Adrenal gland (tissue), 19 donors: ENCODE measurements at places on chromosomes 6 and 20. TPM values are rescaled to one million over a fixed set of nuclear protein-coding genes. Genes with fewer than 3 reads are reported as not detected.

The ZKSCAN8 gene
- total RNA-seq: 14.0 TPM

- no peak for DNase-seq
- no peaks in the 10 kb centered on the region for H3K36me3 ChIP-seq
- no peak overlapping the region for H3K4me3 ChIP-seq
- no peaks in the 10 kb centered on the region for H3K4me1 ChIP-seq
Measured at GRCh38 chr6:17485946-17486345, 92.6 kb downstream of the CAP2 start.

GRCh38 chr6:50850223-50851048 lies 31.8 kb downstream of the TFAP2B start:
- H3K36me3 ChIP-seq: no peaks in the 10 kb centered on the region
- no peaks in the 10 kb centered on the region for H3K4me1 ChIP-seq
- H3K27ac ChIP-seq: no peak overlapping the region
- H3K27me3 ChIP-seq: peaks cover 53% of the 10 kb centered on the region
- H3K4me3 ChIP-seq: no peak overlapping the region

DNA sequence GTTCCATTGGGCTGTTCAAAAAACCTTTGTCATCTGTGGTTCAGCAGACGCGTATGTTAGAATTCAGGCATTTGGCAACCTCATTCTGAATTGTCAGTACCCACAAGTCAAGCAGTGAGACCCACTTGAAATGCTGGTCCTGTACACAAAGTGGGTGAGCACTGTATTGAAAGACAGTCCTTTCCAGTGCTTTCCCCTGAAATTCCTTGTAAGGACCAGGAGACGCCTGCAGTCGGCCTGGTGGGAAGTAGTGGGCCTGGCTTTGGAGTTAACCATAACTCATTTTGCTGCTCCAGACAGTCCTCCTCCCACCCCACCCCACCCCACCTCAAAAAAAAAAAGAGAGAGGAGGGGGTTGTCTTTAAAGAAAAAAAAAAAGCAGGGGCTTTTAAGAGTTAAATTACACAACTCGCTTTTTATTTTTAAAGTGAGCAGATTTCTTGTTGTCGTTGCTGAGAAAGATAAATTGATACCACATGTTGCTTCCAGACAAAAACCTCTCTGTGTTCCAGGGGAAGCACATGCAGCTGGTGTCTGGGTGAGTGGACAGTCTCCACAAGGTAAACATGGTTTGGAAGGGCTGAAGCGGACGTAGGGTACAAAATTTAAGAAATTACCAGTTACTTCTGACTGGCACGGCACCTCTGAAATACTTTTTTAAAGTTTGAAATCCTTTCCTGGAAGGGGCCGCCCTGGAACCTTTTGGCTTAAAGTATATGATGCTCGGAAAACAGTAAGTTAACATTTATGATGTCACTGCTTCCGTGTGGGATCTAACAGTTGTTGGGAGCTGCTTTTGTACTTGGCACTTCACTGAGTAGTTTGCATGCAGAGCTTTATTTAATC lies 95.3 kb downstream of the FOXO3 start:
- no peak overlapping the region for H3K4me3 ChIP-seq
- no peaks in the 10 kb centered on the region for H3K27me3 ChIP-seq
- no peak for DNase-seq
- H3K4me1 ChIP-seq: peaks cover 77% of the 10 kb centered on the region
- H3K27ac ChIP-seq: peak overlapping the region; percentile 73

GRCh38 chr6:160386869-160387530 lies 38.8 kb downstream of the SLC22A3 start:
- no peak for DNase-seq
- H3K4me3 ChIP-seq: no peak overlapping the region
- peaks cover 25% of the 10 kb centered on the region for H3K4me1 ChIP-seq
- no peaks in the 10 kb centered on the region for H3K36me3 ChIP-seq
- H3K27ac ChIP-seq: peak overlapping the region; percentile 49

DNA sequence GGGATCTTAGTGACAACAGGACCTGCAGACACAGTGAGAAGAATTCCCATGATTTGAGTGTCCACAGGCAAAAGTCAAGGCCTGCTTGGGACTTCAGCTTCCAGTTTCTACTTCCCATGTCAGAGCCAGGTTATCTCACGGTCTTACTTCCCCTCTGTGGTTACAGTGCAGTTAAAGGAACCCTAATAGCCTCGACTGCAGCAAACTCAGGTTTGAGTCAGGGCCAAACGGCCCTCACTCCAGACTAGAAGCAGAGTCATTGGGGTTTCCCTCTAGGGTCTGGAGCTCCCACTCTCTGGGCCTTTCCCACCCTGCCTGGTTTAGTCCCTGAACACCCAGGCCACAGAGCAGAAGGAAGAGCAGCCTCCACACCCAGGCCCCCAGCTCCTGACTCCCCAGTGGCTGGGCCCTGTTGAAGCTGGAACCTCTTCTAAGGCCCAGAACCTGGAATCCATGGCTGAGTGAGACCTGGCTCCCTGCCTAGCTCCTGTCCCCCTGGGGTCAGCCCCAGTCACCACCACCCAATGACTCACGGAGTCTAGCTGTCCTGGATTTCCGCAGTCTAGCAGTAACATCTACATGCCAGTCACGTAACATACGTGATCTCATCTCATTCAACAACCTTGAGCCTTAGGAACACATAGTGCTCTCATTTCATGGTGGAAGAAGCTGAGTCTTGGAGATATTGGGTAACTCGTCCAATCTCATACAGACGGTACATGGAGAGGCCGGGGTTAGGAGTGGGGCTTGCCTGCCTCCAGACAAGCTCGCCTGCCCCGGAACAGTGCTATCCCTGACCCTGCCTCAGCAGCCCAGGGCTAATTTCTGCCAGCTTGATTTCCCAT lies 9.2 kb upstream of the GHRH start:
- no peak for DNase-seq
- H3K4me1 ChIP-seq: no peaks in the 10 kb centered on the region
- H3K27me3 ChIP-seq: no peaks in the 10 kb centered on the region
- H3K36me3 ChIP-seq: no peaks in the 10 kb centered on the region

GRCh38 chr6:132261354-132261753 lies 139.9 kb downstream of the MOXD1 start:
- H3K27me3 ChIP-seq: no peaks in the 10 kb centered on the region
- no peak overlapping the region for H3K27ac ChIP-seq
- H3K36me3 ChIP-seq: no peaks in the 10 kb centered on the region
- no peak overlapping the region for H3K4me3 ChIP-seq

DNA sequence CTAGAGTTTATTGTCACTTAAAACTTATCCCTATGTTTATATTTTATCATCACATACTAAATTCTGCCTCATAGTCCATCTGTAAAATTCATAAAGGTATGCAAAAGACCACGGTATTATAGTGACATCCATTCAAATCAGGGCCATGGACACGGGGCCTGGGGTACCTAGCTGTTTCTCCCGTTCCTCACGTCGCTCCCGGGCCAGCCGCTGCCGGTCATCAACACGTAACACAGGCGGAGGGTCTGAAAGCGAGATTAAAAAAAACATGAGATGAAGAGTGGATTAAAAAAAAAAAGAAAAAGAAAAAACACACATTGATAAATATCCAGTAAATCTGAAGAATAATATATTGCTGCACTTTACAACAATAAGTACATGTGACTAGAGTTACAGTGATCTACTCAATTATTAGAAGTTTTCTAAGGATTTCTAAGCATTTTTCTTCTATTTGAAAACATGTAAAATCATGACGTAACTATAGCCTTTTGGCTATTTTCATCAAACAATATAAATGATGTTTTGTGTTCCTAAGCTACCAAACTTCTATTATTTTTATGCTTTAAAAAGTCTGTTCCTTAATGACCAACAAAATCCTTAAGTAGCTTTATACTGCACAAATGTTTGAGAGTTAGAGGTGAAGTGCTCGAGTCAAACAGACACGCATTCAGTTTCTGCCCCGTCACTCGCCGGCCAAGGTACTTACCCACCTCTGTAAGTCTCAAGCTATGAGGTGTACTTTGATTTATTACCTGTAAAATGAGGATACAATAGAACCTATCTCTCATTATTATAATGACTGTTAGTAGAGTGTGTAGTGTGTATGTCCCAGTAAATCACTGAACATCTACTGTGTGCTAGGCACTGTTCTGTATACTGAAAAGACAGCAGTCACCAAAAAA lies 122.1 kb upstream of the BCLAF1 start:
- H3K27ac ChIP-seq: no peak overlapping the region
- H3K4me3 ChIP-seq: no peak overlapping the region
- peaks cover 8% of the 10 kb centered on the region for H3K4me1 ChIP-seq

The HUS1B gene
- 2.4 TPM for total RNA-seq

DNA sequence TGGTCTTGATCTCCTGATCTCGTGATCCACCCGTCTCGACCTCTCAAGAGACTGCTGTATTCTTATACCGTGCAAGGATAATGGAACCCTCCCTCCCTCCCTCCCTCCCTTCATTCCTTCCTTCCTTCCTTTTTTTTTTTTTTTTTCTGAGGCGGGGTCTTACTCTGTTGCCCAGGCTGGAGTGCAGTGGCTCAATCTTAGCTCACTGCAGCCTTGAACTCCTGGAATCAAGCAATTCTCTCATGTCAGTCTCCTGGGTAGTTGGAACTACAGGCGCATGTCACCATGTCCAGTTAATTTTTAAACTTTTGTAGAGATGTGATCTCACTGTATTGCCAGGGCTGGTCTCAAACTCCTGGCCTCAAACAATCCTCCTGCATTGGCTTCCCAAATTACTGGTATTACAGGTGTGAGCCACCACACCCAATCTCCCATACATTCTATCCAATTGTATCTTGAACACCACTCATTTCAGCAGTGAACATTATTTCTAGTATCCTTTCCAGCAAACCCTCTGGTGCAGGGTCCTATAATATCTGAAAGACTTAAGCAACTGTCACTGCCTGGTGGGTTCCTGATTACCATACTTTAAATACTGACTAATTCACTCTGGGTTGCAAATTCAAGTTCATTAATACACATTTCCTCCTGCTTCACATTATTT lies 210.0 kb upstream of the ZNF217 start:
- no peaks in the 10 kb centered on the region for H3K4me1 ChIP-seq
- H3K36me3 ChIP-seq: no peaks in the 10 kb centered on the region
- no peak for DNase-seq
- no peak overlapping the region for H3K27ac ChIP-seq
- no peaks in the 10 kb centered on the region for H3K27me3 ChIP-seq
- H3K4me3 ChIP-seq: no peak overlapping the region

DNA sequence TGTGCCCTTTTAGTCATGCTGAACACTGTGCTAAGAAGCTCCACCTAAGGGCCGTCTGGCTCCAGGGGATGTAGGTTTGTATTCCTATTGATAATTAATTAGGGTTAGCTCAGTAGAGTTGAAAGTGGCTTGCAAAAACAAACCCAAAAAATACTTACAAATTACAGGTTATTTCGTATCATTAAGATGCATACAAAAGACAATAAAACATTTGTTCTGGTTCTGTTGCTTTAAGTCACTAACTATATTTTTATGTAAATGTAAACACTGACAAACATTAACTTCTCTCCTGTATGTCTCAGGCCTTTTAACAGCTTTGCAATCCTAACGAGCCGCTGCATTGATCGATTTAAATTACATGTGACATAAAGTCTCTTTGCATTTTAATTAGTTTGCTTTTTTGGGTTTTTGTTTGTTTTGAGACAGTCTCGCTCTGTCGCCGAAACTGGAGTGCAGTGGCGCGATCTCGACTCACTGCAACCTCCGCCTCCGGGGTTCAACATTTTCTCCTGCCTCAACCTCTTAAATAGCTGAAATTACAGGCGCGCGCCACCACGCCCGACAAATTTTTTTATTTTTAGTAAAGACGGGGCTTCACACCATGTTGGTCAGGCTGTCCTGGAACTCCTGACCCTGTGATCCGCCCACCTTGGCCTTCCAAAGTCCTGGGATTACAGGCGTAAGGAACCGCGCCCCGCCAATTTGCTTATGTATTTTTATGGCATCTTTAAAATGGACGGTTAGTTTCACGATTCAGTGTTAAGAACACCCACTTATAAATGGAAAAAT lies 110.9 kb downstream of the HFE start:
- no peaks in the 10 kb centered on the region for H3K36me3 ChIP-seq
- H3K4me3 ChIP-seq: peak overlapping the region; percentile 19
- DNase-seq: peak; percentile 79
- peak overlapping the region; percentile 95 for H3K27ac ChIP-seq
- no peaks in the 10 kb centered on the region for H3K27me3 ChIP-seq

GRCh38 chr6:169943241-169944060 lies 192.0 kb downstream of the ERMARD start:
- no peak for DNase-seq
- no peaks in the 10 kb centered on the region for H3K27me3 ChIP-seq
- H3K27ac ChIP-seq: no peak overlapping the region

GRCh38 chr6:124590001-124590400 lies 372.2 kb upstream of the RNF217 start:
- no peaks in the 10 kb centered on the region for H3K27me3 ChIP-seq
- no peak for DNase-seq
- H3K4me3 ChIP-seq: no peak overlapping the region
- no peaks in the 10 kb centered on the region for H3K4me1 ChIP-seq

DNA sequence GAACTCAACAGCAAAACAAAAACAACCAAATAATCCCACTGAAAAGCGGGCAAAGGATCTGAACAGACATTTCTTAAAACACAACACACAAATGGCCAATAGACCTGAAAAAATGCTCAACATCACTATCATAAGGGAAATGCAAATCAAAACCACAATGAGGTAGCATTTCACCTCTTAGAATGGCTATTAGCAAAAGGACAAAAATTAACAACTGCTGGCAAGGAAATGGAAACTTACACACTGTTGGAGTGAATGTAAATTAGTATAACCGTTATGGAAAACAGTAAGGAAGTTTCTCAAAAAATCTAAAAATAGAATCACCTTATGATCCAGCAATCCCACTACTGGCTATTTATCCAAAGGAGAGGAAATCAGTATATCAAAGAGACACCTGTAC lies 20.9 kb downstream of the FAM8A1 start:
- no peak for DNase-seq
- H3K27me3 ChIP-seq: no peaks in the 10 kb centered on the region
- no peak overlapping the region for H3K27ac ChIP-seq
- no peak overlapping the region for H3K4me3 ChIP-seq
- H3K36me3 ChIP-seq: no peaks in the 10 kb centered on the region
- no peaks in the 10 kb centered on the region for H3K4me1 ChIP-seq

DNA sequence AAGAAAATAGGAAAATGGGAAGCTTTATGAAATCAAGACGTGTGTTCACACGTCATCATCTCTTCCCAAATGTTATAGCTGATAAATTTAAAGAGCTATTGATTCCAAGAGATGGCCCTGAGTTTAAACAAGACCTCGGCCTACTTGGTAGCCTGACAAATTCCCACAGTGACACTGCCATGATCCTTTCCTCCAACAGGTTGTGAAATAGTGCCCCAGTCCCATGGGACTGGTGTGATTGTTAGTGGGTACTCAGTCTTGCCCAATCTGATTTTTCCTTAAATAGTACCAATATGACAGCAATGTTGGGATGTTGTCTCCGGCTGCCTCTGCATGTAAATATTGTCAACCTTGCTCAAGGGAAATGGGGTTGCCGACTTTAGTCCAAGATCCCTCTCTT lies 34.5 kb downstream of the RIOK1 start:
- H3K36me3 ChIP-seq: no peaks in the 10 kb centered on the region
- H3K4me1 ChIP-seq: no peaks in the 10 kb centered on the region
- H3K27me3 ChIP-seq: no peaks in the 10 kb centered on the region
- H3K4me3 ChIP-seq: no peak overlapping the region
- DNase-seq: no peak

- no peaks in the 10 kb centered on the region for H3K4me1 ChIP-seq
- no peaks in the 10 kb centered on the region for H3K27me3 ChIP-seq
- DNase-seq: no peak
- no peaks in the 10 kb centered on the region for H3K36me3 ChIP-seq
- no peak overlapping the region for H3K4me3 ChIP-seq
- no peak overlapping the region for H3K27ac ChIP-seq
Measured at GRCh38 chr6:34484899-34485298, 19.0 kb downstream of the PACSIN1 start.
